ENCODE measurements at places on chromosomes 12 and 14. TPM values are rescaled to one million over a fixed set of nuclear protein-coding genes. Genes with fewer than 3 reads are reported as not detected.

Gene VRTN
- total RNA-seq: not detected

Gene RPGRIP1
- total RNA-seq: 0.42 TPM

Gene SLC4A8
- total RNA-seq: 3.3 TPM

Gene TSPAN19
- total RNA-seq: not detected

Gene PTGR2
- 0.63 TPM for total RNA-seq

Gene TSPAN31
- 7.9 TPM for total RNA-seq

Data from mononuclear cell (primary cell).